ENCODE measurements at places on chromosomes 12 and 14. TPM values are rescaled to one million over a fixed set of nuclear protein-coding genes. Genes with fewer than 3 reads are reported as not detected.
A peak's percentile ranks its signal among the peaks of the same experiment; 100 is the strongest.

DNA sequence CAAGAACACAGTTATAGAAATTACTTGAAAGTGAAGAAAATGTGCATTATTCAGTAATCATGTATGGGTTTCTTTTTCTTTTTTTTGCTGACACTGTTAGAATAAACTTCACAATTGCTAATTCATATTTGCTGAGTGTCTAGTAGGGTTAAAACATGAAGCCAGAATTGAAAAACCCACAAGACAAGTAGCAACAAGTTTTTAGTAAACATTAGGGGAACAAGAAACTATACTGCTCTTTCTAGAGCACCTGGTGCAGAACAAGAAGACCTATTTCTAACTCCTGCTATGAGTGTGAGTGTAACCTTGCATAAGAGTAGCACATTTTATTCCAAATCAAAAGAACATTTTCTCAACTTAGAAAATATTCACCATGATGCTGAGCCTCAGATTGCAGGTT, 83.2 kb downstream of the ITPR2 start:
- H3K27ac ChIP-seq: no peak overlapping the region
- no peak overlapping the region for H3K4me3 ChIP-seq
- no peaks in the 10 kb centered on the region for H3K27me3 ChIP-seq
- H3K4me1 ChIP-seq: no peaks in the 10 kb centered on the region
- DNase-seq: no peak

DNA sequence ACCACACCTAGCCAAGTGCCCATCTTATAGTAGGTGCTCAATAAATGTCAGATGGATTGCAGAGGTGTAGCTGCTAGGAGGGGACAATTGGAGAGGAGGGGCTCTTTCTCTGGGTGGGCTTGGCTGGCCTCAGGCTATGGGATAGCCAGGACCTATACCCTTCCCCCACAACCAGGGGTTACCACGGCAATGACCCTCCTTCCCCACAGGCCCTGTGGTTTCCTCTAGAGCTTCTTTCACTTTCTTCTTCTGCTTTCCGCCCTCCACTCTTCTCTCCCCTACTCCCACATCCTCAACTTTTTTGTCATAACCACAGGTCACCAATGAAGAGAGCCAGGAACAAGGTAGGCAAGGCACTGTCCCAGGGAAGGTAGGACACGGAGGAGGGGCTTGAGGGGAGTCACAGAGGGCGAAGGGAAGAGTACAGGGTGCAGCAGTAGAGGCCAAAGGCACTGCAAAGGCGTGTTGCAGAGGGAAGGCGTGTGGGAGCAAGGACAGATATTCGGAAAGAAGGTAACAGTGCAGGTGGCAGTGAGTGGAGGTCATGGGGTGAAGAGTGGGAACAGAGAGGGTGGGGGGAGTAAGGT, 1.9 kb upstream of the ITGB7 start:
- H3K4me1 ChIP-seq: no peaks in the 10 kb centered on the region
- no peak for DNase-seq
- no peak overlapping the region for H3K27ac ChIP-seq
- no peak overlapping the region for H3K4me3 ChIP-seq
- H3K27me3 ChIP-seq: no peaks in the 10 kb centered on the region

Gene CD163
- total RNA-seq: 308 TPM

Gene BEGAIN
- 2.6 TPM for total RNA-seq

DNA sequence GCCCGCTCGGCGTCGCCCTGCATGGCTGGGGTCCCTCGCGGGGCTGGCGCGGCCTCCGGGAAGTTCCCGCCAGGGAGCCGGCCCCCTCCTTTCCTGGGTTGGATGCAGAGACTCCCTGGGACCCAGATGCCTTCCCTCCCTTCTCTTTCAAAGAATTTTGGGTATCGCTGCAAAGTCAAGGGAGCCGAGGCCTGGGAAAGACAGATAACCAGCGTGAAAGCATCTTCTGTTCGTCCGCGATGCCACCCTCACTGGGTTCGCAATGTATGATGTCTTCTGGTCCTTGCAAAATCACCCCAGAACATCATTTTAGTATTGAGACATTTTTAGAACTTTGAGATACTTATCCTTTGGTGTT, 451 bp downstream of the IRAK3 start:
- peak overlapping the region; percentile 85 for H3K4me3 ChIP-seq
- DNase-seq: no peak
- H3K27me3 ChIP-seq: no peaks in the 10 kb centered on the region
- no peaks in the 10 kb centered on the region for H3K36me3 ChIP-seq

- H3K4me1 ChIP-seq: no peaks in the 10 kb centered on the region
- H3K27ac ChIP-seq: no peak overlapping the region
- H3K27me3 ChIP-seq: no peaks in the 10 kb centered on the region
- H3K36me3 ChIP-seq: no peaks in the 10 kb centered on the region
- no peak overlapping the region for H3K4me3 ChIP-seq
Measured at GRCh38 chr14:100713705-100714104, 13.0 kb upstream of the DLK1 start.

Gene NID2
- total RNA-seq: 22.1 TPM

DNA sequence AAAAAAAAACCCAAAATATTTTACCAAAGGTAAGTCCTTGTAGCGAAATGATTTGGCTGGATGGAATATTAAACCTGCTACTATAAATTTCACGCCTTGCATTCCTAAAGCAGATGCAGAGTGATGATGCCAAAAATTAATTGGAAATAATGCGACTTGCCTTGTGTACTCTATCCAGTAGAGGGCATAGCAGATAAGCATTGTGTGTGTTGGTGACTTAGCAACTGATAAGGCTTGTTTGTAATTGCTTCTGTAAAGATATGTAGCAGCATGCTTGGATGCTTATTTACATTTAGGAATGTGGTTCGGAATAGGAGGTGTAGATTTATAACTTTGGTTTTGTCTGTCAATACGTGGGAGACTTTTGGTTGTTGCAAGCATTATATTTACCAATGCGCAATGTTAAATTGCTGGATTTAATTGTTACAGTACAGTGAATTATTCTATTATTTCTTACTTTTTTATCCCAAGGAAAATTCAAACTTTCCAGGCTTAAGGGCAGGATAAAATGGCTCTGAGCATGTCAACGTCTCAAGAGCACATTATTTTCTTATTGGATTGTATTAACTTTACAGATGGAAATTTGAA, 80.5 kb downstream of the TMEM260 start:
- no peak overlapping the region for H3K27ac ChIP-seq
- H3K36me3 ChIP-seq: no peaks in the 10 kb centered on the region
- peaks cover 5% of the 10 kb centered on the region for H3K4me1 ChIP-seq

- no peak for DNase-seq
- H3K27me3 ChIP-seq: no peaks in the 10 kb centered on the region
- H3K4me3 ChIP-seq: no peak overlapping the region
Measured at GRCh38 chr12:47207340-47207717, 127.6 kb upstream of the AMIGO2 start.

GRCh38 chr12:67758119-67758518, 109.6 kb downstream of the DYRK2 start:
- no peak overlapping the region for H3K27ac ChIP-seq
- no peak overlapping the region for H3K4me3 ChIP-seq
- H3K27me3 ChIP-seq: no peaks in the 10 kb centered on the region

DNA sequence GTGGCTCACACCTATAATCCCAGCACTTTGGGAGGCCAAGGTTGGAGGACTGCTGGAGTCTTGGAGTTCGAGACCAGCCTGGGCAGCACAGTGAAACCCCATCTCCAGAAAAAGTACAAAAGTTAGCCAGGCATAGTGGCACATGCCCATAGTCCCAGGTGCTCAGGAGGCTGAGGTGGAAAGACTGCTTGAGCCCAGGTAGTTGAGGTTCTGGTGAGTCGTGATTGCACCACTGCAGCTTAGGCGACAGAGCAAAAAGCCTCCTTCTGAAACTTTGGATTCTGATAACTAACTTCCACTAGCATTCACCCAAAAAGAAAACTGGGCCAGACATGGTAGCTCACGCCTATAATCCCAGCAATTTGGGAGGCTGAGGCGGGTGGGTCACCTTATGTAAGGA, 6.6 kb downstream of the BTBD7 start:
- H3K27ac ChIP-seq: no peak overlapping the region
- H3K27me3 ChIP-seq: no peaks in the 10 kb centered on the region
- peaks cover 2% of the 10 kb centered on the region for H3K4me1 ChIP-seq
- DNase-seq: no peak

DNA sequence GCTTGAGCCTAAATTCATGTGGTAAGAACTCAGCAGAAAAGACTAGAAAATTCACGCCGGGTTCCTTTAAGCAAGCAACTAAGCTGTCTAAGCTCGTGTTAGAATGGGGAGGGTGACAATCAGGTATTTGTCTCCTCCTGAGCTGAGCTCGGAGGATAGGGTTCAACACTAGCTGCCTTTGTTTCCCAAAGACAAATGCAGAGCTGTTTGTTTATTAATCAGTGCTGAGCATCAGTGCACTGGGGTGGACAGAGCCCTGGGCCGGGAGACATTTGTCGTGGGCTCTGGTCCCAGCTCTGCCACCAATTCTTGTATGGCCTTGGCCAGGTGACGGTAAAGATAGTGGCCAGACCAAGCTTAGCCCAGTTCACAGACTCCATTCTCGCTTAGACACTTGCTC, 43.7 kb downstream of the DEGS2 start:
- H3K36me3 ChIP-seq: no peaks in the 10 kb centered on the region
- no peak overlapping the region for H3K27ac ChIP-seq
- DNase-seq: no peak
- no peak overlapping the region for H3K4me3 ChIP-seq
- H3K27me3 ChIP-seq: no peaks in the 10 kb centered on the region

Gene CABP1
- total RNA-seq: 1.7 TPM

- H3K27me3 ChIP-seq: no peaks in the 10 kb centered on the region
- H3K36me3 ChIP-seq: no peaks in the 10 kb centered on the region
- H3K4me1 ChIP-seq: peaks cover 15% of the 10 kb centered on the region
- no peak for DNase-seq
- H3K4me3 ChIP-seq: no peak overlapping the region
Measured at GRCh38 chr14:69133206-69134125, 19.5 kb downstream of the DCAF5 start.

Gene TMEM119
- total RNA-seq: 14.7 TPM

Gene HCAR2
- 0.29 TPM for total RNA-seq

Gene MYF6
- not detected for total RNA-seq

DNA sequence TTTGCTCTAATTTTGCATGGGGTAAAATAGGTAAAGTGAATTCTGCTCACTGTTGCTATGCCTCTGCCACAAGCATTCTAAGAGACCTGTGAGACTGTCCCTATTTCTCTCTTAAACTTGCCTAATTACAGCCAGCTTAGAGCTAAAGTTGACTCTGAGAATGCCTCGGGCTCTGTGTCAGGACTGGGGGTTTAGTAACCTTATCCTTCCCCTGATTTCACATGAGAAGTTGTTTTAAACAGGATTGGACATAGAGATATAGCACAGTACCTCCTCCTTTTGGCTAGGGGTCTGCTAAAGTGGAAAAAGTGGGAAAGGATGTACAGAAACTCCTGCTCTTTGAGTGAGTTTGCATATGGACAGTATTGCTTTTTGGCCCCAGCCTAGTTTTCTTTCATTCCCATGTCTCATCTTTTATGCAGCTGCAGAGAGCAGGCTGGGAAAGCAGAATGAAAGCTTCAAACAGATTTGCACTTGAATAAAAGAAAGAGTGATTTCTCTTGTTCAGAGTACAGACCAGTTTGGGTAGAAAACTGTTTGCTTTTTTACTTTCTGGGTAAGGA, 122.0 kb downstream of the RAD51B start:
- H3K36me3 ChIP-seq: no peaks in the 10 kb centered on the region
- H3K4me1 ChIP-seq: peaks cover 10% of the 10 kb centered on the region
- H3K27ac ChIP-seq: peak overlapping the region; percentile 57
- H3K4me3 ChIP-seq: no peak overlapping the region
- no peak for DNase-seq

DNA sequence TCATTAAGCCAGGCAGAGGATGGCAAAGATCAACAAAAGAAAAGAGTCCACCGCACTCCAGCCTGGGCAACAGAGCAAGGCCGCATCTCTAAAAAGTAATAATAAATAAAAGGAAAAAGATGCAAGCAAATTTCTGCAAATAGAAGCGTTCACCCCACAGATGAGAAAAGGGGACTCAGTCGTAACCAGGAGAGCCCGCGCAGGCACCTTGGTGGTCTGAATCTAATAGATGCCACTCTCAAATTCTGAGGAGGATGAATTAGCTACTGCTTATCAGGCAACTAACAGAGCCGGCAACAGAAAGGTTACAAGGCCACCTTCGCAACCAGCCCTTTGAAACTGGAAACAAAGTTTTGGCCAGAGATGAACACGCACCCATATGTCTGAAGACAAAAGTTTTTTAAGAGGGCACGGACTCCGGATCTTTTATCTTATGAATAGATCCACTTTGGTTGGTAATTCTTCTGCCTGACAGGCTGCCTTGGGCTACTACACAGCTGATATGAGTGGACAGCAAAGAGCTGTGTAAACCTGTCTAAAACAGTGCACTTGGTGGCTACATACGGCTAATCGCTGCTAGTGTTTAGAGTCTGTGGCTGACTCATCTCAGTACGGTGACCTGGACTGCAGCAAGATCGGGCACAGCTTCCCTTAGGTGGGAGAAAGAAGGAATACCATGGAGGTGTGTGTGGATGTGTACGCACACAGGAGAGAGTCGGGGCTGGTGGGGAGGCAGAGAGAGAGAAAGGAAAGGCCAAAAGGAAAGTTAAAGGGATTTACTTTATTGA, 32.9 kb upstream of the TTC7B start:
- no peak overlapping the region for H3K4me3 ChIP-seq
- no peak overlapping the region for H3K27ac ChIP-seq
- DNase-seq: no peak
- H3K4me1 ChIP-seq: no peaks in the 10 kb centered on the region
- H3K36me3 ChIP-seq: no peaks in the 10 kb centered on the region

DNA sequence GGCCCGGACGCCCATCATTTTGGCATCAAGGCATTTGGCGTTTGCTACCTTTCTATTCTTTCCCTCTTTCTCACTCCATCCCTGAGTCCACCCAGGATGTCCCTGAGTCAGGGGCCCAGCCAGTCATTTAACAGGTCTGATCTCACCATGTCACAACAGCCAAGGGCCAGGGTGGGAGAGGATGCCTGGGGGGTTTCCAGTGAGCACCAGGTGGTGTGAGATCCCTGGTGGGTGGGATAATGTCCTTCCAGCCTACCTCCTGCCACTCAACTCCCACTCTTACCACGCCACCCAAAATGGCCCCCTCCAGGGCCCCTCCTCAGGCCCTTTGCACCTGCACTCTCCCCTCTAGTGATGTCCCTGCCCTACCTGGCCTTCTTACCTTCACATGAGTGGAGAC, 310.8 kb downstream of the BCL11B start:
- no peaks in the 10 kb centered on the region for H3K27me3 ChIP-seq
- H3K4me1 ChIP-seq: no peaks in the 10 kb centered on the region
- DNase-seq: no peak

Gene CLEC1A
- total RNA-seq: 7.0 TPM

Gene PLEKHG7
- not detected for total RNA-seq

GRCh38 chr12:92729773-92730305, 27.1 kb downstream of the PLEKHG7 start:
- H3K27me3 ChIP-seq: no peaks in the 10 kb centered on the region
- DNase-seq: peak; percentile 48
- no peaks in the 10 kb centered on the region for H3K36me3 ChIP-seq

- H3K36me3 ChIP-seq: no peaks in the 10 kb centered on the region
- H3K27me3 ChIP-seq: no peaks in the 10 kb centered on the region
- H3K27ac ChIP-seq: no peak overlapping the region
- no peaks in the 10 kb centered on the region for H3K4me1 ChIP-seq
Measured at GRCh38 chr14:72782817-72783216, 111.1 kb downstream of the DPF3 start.

Gene PTPRO
- 11.7 TPM for total RNA-seq

Gene CEBPE
- 0.33 TPM for total RNA-seq

Gene CEP83
- total RNA-seq: 17.1 TPM

- peaks cover 7% of the 10 kb centered on the region for H3K4me1 ChIP-seq
- H3K4me3 ChIP-seq: no peak overlapping the region
- no peaks in the 10 kb centered on the region for H3K36me3 ChIP-seq
- DNase-seq: no peak
Measured at GRCh38 chr12:11725686-11726085, 76.2 kb downstream of the ETV6 start.
